ENCODE measurements at places on chromosomes 11 and 22. TPM values are rescaled to one million over a fixed set of nuclear protein-coding genes. Genes with fewer than 3 reads are reported as not detected.

MAPK8IP1 gene
- 4.2 TPM for total RNA-seq

OR56A3 gene
- total RNA-seq, result not detected

SYCE3 gene
- total RNA-seq, result not detected

CALCA gene
- total RNA-seq, result not detected

OR52E8 gene
- not detected for total RNA-seq

GRCh38 chr22:39245130-39246039, 603 bp upstream of the PDGFB start:
- peaks cover 42% of the 10 kb centered on the region for H3K4me1 ChIP-seq
- no peak for DNase-seq
- no peaks in the 10 kb centered on the region for H3K27me3 ChIP-seq
